ENCODE measurements at places on chromosomes 6 and 20.
A peak's percentile ranks its signal among the peaks of the same experiment; 100 is the strongest.

DNA sequence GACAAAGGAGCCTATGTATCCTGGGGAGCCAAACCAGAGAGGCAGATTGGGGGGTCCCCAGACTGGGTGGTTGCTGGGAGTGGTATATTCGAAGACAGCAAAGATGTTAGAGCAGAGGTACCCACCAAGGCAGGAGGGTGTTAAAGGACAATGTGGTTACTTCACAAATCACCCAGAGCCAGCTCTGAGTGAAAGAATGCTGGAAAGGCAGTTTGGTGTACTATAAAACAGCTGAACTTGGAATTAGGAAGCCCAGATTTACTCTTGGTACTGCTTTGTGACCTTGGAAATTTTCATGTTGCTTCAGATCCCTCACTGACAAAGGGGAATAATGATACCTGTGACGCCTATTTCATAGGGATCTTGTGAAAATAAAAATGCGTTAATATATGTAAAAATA, 121.6 kb downstream of the CD164 start:
- DNase-seq = no peak

GRCh38 chr6:89792881-89793280, 26.7 kb downstream of the MDN1 start:
- DNase-seq = peak; percentile 53

- DNase-seq = no peak
Observed at GRCh38 chr20:62896526-62896925, 29.8 kb downstream of the DIDO1 start.

- DNase-seq = no peak
Observed at GRCh38 chr6:64691064-64691463, 1016.0 kb downstream of the EYS start.

- no peak for DNase-seq
Observed at GRCh38 chr6:3046295-3046694, 22.0 kb upstream of the RIPK1 start.

- peak; percentile 68 for DNase-seq
Observed at GRCh38 chr6:144265061-144265357, 20.1 kb upstream of the UTRN start.

GRCh38 chr20:63553933-63554290, at the start of gene FNDC11:
FNDC11 (plus strand) TSS chr20:63554159; CDS start chr20:63555664, 1,505 bp downstream.
- no peak for DNase-seq

DNA sequence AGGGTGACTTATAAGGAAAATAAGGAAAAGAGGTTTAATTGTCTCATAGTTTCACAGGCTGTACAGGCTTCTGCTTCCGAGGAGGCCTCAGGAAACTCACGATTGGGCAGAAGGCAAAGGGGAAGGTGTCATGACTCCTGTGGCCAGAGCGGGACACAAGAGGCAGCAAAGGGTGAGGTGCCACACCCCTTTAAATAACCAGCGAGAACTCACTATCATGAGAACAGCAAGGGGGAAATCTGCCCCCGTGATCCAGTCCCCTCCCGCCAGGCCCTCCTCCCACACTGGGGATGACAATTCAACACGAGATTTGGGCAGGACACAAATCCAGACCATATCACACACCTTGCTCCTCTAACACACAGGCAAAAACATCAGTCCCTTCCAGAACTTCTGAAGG, 254.0 kb downstream of the DLL1 start:
- DNase-seq = no peak

DNA sequence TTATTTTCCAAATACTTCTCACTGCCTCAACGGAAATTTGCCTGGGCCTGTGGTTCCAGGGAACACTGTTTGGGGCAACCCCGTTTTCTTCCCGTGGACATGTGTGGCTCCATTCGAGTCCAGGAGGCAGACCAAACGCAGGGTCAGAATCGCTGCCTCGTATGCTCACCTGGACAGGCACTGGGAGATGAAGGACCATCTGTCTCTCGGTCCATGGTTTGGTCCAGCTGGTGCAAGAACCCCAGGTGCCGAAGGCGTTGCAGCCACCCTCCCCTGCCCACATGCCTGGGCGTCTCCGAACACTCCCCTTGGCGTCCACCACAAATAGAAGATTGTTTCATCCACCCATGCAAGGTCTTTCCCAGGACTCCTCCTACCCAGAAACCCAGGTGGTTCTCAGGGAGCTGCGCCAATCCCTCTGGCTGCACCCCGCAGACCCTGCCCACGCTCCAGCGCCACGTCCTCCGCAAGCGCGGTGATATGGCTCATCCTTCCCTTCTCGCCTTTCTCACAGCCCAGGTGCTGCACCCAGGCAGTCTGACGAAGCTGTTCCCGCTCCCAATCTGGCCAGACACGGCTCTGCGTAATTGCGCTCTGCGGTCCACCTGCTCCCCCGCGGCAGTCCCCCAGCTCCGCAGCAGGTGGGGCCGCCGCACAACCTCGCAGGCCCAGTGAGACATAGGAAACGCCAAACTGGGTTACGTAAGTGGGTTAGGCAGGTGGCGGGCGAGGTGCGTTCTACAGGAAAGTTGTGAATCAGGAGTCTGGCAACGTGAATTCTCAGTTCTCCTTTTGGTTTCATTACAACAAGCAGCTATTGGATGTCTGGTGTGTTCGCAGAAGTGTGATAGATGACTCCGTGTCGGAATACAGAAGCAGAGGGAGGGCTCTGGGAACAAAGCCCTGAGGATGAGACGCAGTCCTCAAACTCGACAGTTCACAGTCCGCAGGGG, 146.2 kb upstream of the ECI2 start:
- DNase-seq = peak; percentile 66

GRCh38 chr20:40641202-40641601, 47.8 kb downstream of the MAFB start:
- no peak for DNase-seq

DNA sequence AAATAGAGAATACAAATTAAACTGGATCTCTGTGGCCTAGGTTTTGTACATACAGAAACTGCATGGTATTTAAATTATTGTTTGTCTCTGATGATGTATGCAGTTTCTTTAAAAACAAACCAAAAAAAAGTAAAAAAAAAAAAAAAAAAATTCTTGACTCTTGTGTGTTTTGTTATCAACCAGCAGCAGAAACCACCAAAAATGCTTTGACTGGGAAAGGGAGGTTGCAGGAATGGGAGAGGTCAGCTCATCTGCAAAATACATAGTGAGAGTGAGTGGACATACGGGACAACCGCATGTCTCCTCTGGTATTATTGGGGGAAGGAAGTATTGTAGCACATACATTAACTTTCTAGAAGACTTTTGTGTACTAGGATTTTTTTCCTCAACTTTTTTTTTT, 38.0 kb downstream of the TBC1D7 start:
- no peak for DNase-seq

GRCh38 chr6:86192123-86192522, 549.4 kb upstream of the SYNCRIP start:
- DNase-seq = no peak

- peak; percentile 45 for DNase-seq
Observed at GRCh38 chr20:32316667-32317066, 39.2 kb downstream of the KIF3B start.

DNA sequence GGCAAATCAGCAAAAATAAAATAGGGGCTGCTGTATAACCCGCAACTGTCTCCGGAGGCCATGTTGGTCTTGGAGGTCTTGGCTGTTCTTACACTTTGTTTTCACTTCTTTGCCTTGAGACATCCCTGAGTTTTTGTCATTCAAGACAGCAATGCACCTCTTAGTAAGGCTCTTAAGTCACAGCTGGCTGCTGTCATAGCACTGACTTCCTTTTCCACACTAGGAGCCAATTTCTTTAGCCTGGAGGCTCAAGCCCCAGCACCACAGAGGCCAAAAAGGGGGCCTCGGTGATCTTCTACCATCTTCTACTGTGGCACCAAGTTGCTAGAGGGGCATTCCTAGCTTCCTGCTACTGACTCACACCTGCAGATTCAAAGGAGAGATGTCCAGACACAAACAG, 536.3 kb downstream of the CDH26 start:
- no peak for DNase-seq

GRCh38 chr6:136033416-136033815, 181.9 kb downstream of the PDE7B start:
- no peak for DNase-seq

DNA sequence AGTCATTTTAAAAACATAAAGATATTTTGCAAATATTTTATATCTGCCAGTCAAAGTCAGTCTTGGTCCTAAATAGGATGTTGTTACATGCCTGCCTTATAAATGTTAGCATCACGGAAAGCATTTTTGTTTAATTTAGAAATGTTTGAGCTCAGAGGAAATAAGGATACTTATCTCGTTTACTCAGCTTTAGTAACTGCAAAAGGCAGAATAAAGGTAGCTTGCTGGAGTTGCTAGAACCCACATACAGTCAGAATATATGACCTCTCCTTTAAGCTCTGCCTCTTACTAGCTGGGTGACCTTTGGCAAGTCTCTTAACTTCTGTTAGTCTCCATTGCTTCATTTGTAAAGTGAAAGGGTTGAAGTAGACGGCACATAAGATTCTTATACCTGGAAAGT, 867.3 kb downstream of the KIF16B start:
- no peak for DNase-seq

GRCh38 chr20:29325304-29325640, 1932.2 kb upstream of the DEFB115 start:
- no peak for DNase-seq

DNA sequence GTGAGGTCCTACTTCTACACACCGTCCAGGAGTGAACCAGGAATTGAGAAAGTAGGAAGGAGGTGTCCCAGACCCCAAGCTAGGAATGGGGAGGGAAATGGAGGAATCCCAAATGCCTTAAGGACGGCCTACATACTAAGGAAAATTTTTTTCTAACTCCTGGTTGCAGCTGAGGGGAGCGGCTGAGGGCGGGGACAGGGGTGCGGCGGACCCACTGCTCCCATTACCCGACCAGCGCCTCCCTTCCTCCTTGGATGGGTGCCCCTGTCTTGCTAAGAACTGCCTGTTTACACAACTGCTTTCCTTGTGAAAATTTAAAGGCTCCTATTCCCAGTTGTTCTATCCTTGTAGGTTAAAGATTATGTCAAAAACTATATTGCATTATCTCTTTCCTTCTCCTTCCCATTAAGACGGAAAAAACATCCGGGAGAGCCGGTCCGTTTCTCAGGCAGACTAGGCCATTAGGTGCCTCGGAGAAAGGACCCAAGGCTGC, 699 bp upstream of the HSPA1B start:
- DNase-seq = peak; percentile 76

DNA sequence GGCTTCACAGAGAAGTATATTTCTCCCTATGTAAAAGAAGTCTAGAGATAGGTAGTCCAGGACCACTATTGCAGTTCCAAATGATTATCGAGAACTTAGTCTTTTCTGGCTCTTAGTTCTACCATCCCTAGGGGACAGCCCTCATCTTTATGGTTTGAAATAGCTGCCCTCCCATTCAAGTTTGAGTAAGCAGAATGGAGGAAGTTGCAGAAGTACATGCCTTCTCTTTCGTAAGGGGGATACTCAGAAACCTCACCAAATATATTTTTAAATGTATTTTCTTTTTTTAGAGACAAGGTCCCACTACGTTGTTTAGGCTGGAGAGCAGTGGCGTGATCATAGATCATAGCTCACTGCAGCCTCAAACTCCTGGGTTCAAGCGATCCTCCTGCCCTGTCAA, 236.8 kb upstream of the RREB1 start:
- no peak for DNase-seq

DNA sequence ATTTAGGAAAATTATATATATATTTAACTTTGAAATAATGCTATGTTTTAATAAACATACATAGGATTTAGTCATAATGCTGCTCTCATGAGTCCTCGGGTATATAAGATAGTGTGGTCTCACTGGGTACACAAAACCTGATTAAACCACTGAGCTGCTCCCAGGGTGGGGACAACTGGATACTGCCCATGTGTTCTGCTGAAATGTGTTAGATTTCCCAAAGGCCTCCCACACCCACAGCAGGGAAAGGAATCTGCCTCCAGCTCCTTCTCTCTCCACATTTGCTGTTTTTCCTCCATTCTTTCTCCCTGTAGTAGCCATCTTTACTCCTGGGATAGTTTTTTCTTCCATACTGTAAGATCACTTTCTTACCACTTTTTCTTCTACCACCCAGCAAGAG, 69.2 kb upstream of the TRAF3IP2 start:
- DNase-seq = no peak

DNA sequence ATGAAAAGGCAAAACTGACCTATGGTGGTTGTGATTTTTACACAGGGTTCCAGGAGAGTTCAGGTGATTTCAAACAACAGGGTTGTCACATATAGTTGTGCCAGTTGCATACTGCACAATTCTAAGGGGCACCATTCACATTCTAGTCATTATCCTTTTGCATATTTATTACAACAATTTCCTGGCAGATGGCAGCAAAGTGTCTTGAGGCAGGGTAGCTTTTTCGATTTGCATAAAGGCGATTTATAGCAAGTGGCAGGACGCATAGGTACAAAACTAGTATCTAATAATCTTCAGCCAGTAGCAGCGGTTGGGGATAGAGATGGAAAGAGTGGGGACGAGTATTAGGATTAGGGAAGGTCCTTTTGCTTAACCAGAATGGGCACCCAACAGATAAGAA, 46.5 kb upstream of the TRAF3IP2 start:
- DNase-seq = no peak

- DNase-seq = no peak
Observed at GRCh38 chr6:26431258-26432172, 8.8 kb upstream of the BTN3A3 start.

GRCh38 chr6:16162003-16162402, 33.1 kb downstream of the MYLIP start:
- DNase-seq = no peak

- DNase-seq = no peak
Observed at GRCh38 chr20:3797592-3798372, 1.7 kb downstream of the CDC25B start.

GRCh38 chr6:127367023-127367375, 23.6 kb upstream of the ECHDC1 start:
- DNase-seq = no peak

DNA sequence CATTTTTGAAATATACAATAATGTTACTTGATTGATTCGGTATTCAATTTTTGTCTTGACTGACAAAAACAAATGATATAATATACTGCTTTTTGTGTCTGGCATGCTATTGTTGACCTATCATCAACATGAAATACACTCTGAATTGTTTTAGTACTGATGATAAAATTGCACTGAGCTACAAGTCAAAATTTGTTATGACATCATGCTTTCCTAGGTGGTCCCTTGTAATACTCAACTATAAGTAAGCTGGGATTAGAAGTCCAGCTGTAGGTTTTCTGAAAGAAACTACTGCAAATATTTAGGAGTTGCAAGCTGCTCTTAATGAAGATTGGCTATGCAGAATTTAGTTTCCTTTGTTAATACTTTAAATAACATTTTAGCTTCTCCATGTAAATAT, 7.9 kb upstream of the VNN2 start:
- no peak for DNase-seq
